GOT3 (cell line): ENCODE measurements at places on chromosomes 16 and 17.

DNA sequence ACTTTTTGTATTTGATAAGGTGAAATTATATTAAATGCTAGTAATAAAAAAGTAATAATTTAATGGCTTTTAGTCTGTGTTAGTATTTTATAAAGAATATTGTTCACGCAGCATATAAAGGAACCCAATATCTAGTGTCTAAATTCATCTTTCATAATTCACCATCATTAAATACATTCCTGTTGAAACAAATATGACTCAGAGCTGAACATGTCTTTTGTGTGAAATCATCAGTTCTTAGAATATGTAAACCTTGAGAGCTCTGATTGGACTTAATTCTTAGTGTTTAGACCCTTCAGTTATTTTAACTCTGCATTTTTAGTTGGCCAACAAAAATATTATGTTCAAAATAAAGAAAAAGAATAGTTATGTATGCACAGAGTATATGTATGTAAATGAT lies 71.8 kb downstream of the ABHD15 start:
- DNase-seq, result no peak

DNA sequence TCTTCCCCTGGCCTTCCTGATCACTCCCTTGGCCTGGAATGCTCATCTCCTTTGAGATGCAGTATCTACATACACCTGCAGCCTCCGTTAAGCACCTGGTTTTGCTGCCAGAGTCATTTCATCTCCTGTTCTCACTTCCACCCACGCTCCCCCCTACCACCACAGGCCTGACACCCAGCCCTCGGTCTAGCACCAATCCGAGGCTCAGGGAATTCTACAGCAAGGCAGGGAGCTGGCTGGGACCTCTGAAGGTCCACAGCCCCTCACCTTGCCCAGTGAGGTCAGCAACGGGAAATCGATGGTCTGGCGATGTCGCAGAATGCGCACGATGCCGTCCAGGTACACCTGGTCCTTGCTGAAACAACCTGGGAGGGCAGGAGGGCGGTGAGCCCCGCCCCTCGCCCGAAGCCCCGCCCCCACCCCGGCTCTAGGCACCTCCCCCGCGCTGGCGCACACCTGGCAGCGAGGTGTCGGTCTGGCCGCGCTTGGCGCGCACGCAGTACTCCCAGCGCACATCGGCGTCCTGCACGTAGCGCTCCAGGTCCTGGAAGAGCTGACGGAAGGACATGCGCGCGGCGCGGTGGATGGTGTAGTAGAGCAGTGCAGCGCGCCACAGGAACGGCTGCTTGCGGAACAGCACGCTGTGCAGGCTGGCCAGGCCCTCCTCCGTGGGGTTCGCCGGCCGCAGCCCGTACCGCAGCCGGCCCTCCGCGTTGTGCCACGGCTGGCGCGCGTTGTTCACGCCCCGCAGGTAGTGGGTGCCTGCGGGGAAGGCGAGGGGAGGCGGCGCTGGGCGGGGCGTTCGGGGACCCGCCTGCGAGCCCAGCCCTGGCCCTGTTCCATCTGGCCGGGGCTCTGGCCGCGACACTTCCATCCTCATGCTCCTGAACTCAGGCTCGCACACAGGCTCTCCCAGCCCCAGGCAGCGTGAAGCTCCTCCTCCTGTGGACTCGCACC lies 5.7 kb downstream of the MATCAP1 start:
- no peak for DNase-seq

DNA sequence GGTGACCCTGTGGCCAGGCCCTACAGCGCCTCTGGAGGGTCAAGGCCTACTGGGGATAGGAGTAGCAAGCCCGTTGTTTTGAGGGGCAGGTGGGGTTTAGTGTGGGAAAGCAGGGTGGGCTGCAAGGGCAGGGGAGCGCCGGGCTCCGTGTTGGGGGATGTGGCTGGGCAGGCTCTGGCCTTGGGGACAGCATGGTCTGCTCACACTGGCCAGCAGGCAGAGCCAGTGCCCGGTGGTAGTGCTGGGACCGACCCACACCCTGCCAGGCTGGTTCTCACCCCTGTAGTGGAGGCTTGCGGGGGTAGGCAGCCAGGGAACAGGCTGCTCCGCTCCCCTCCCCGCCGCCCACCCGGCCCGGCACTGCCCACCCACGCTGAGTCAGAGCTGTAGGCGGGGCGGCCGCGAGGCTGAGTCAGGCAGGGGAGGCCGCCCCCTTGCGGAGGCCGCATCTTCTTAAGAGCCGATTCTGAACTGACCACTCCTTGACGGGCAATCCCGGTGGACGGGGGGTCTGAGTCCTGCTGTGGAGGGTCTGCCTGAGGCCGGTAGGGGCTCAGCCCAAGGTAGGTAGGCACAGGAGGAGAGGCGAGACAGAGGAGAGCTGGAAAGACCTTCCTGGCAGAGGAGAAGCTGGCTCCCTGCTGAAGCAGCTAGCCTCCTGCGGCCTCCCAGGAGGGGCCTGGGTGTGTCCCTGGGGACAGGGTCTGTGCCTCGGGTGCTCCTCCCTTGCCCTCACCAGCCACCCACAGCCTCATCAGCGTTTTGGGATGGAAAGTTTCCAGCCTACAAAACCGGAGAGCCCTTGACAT lies 62.4 kb downstream of the BAIAP2 start:
- peak; percentile 39 for DNase-seq

DNA sequence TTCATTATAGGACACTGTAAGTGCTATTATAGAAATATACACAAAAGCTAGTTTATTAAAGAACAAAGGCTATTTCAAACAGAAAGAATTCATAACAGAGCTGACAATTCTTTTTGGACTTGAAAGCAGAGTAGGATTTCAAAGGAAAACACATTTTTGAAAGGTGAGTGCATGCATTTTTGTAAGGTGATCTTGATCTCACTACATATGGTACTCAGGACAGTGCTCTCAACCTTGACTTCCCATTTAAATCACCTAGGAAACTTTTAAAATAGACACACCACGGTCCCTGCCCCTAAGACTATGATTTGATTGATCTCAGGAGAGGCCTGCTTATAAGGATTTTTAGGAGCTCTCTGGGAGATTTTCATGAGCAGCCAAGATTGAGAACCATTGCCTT lies 1362.0 kb downstream of the CDH8 start:
- DNase-seq, result no peak

DNA sequence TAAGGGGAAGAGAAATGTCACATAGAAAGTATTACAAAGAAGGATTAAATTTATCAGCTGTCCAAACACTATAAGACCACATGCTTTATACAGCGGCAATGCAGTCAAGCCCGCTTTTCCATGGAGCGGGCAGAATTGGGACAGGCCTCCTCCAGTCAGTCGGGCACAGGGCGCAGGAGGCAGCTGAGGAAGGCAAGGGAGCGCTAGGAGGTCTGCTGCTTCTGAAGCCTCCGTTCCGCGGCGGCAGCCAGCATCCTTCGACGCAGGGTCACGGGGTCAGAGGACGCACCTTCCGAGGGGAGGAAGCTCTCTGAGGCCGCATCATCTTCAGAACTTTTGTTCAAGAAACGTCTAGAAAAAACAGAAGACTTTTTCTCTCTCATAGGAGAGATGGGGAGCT lies 62.6 kb downstream of the AMFR start:
- DNase-seq, result no peak

DNA sequence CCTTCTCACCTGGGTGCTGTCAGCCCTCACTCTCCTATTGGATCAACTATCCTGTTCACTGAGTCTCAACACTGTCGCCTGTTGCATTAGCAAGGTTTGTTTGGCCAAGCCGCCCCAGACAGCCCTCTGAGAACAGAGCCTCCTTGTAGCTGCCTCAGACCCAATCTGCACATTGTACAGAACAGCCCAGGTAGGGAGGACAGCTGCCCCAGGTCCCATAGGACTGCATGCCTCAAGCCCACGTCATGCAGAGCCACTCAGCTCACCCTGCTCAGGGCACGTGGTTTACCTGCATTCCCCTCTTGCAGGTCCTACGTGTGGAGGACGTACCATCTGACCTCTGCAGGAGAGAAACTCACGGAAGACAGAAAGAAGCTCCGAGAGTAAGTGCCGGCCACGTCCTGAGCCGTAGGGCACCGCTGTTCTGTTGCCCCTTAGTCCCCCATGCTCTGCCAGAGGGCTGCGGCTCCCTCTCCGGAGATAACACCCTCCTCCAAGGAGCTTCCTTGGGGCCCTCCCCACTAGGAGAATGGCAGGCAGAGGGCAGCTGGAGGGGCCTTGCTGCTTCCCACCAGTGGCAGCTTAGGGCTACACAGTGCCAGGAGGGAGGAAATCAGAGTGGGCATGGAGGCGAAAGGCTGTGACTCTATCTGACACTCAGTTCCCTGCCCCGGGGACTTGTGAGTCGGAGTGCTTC lies 2.8 kb downstream of the SNRNP25 start:
- no peak for DNase-seq

- DNase-seq, result no peak
These were observed 4.5 kb downstream of the TTYH2 start for GRCh38 chr17:74217888-74218287.

DNA sequence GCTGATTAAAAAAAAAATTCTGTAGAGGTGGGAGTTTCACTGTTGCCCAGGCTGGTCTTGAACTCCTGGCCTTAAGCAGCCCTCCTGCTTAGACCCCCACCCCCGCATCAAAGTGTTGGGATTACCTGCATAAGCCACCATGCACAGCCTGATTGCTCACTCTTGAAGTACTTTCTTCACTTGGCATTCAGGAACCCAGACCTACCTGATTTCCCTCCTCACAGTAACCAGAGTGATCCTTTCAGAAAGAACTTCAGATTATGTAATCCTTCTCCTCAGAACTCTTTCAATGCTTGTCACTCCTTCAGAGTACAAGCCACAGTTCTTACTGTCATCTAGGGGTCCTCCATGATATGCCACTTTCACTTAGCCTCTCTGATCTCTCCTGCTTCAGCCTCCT lies 1.4 kb downstream of the EFCAB13 start:
- DNase-seq, result no peak
